ENCODE measurements at places on chromosomes 2 and 18.

- no peak for DNase-seq
These were observed 17.5 kb downstream of the GPR35 start for GRCh38 chr2:240642806-240643092.

GRCh38 chr2:85796046-85796340, 42.2 kb downstream of the ATOH8 start:
- DNase-seq, result no peak

GRCh38 chr2:121333834-121334558, 49.0 kb upstream of the TFCP2L1 start:
- no peak for DNase-seq

DNA sequence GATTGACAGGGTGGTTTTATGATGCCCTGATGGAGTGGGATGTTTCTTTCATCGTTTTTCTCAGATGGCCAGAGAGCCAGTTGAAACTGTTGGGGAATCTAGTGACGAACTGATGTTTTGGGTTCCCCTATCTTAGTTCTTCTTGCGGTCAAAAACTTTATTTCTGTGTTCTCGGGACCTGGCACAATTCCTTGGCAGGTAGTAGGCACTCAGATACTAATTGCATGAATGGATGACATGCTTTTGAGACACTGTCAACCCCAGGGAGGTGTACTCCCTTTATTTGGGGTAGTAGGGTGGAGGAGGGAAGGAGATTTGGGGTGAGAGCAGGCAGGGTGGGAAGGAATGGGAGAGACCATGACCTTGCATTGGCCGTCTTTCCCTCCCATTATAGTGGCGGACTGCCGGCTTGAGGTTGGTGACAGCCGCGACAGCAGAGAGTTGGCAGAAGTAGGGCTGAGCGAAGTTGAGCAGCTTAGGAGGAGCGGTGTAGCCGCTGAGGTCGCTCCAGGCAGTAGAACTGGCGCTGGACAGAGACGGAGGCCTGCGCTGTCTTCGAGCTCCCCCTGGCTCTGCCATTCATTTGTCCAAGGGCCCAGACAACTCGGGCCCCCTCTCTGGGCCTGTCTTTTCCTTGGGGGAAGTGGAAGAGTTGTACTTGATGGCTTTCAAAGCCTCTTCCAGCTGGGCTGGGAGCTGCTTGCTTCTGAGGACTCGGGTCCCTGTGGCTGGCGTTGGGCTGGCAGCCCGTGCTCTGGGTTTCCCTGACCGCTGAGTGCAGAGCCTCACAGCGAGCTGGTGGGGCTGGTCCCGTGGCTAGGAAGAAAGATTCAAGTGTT, 2.6 kb downstream of the TET3 start:
- DNase-seq, result no peak

DNA sequence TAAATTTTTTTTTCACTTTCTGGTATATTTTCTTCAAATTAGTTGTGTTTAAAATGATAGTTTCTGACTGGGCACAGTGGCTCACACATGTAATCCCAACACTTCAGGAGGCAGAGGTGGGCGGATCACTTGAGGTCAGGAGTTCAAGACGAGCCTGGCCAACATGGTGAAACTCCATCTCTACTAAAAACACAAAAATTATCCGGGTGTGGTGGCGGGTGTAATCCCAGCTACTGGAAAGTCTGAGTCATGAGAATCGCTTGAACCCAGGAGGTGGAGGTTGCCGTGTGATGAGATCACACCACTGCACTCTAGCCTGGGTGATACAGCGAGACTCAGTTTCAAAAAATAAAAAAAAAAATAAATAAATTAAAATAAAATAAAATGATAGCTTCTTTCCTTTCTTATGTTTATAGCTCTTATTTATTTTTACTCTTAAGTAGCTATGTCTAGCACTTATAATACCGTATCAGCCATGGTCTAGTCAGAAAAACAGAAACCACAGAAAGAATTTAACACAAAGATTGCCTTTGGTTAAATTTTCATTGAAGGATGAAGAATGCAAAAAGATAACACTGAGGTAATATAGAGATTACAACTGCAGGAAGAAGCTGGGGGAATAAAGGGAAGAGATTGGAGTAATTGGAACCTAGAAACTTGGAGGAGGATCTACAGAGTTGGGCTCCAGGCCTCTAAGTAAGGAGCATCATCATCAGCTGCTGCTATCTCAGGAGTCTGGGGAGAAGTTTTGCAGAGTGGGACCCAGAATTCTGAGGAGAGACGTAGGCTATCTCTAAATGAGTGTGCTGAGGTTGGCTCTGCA, 54.7 kb upstream of the MBOAT2 start:
- DNase-seq, result no peak

DNA sequence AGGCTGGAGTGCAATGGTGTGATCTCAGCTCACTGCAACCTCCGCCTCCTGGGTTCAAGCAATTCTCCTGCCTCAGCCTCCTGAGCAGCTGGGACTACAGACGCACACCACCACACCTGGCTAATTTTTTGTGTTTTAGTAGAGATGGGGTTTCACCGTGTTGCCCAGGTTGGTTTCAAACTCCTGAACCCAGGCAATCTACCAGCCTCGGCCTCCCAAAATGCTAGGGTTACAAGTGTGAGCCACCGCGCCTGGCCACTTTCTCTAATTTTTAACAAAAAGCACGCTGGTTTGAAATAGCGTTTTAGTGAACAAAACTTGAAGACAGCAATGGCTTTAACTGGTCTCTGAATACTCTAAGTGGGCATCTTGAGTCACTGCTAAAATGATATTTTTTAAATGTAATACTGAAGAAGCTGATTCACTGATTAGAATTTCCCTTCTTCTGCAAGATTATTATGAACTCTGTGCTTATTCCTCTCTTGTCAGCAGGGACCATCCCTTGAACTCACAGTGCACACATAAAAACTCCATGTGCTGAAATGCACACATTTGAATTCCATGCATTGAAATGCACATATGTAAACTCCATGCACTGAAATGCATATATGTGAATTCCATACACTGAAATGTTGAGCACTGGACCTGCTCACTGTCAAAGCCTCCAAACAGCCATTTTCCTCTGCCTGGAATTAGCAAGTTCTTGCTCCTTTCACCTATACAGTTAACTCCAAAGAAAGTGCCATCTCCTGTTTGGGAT, 1411.5 kb upstream of the ACVR2A start:
- DNase-seq, result no peak

GRCh38 chr2:227411990-227412350, 24.2 kb upstream of the SCYGR1 start:
- no peak for DNase-seq

GRCh38 chr2:85921659-85922058, 32.9 kb upstream of the ST3GAL5 start:
- DNase-seq, result no peak

DNA sequence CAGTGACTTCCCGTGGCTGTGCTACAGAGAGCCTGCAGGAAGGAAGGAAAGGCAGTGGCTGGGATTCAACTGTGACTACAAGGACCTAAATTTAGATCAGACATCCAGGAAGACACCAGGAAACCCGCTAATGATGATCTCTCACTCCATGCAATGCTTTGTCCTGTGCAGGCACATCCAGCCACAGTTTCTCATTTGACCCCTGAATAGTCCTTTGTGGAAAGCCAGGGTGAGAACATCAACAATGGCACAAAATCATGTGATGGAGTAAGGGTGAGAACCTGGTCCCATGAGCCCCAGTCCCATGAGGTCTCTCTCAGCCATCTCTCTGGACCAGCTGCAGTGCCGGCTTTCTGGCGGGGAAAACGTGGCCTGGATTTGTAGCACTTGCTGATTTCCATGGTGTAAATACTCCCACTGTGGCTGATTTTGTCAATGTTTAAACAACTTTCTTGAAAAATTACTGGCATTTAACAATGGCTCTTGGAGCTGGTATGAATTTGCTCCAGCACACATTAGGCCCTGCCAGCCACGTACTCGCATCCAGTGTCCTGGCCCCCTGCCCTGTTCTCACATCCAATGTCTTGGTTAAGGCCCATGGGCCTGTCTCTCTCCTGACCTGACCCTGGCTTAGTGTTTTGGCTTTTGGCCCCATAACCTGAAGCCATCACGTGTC, 159.0 kb upstream of the HAAO start:
- DNase-seq, result no peak

GRCh38 chr2:195533771-195534642, 123.0 kb upstream of the SLC39A10 start:
- peak; percentile 52 for DNase-seq

DNA sequence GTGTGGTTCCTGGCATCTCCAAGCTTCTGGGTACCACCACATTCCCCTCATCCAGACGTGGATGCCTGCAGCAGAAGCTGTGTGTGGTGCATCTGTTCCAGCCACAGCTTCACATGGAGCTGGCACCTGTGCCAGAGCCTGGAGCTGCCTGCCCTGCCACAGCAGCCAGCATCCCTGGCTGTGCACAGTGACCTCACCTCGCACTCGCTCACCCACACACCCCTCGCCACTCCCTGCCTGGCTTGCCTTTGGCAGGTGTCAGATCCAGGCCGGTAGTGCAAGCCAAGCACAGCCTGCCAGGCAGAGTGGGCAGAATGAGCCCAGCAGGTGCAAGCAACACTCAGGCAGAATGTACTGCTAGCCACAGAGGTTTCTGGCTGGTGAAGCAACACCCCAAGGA, 59.9 kb upstream of the DYNC1I2 start:
- no peak for DNase-seq

- no peak for DNase-seq
These were observed 308.6 kb downstream of the TGIF1 start for GRCh38 chr18:3758531-3758930.

- no peak for DNase-seq
These were observed 1.6 kb upstream of the MARCHF7 start for GRCh38 chr2:159710601-159711180.

- DNase-seq, result no peak
These were observed 42.1 kb upstream of the RFX8 start for GRCh38 chr2:101516823-101517690.

DNA sequence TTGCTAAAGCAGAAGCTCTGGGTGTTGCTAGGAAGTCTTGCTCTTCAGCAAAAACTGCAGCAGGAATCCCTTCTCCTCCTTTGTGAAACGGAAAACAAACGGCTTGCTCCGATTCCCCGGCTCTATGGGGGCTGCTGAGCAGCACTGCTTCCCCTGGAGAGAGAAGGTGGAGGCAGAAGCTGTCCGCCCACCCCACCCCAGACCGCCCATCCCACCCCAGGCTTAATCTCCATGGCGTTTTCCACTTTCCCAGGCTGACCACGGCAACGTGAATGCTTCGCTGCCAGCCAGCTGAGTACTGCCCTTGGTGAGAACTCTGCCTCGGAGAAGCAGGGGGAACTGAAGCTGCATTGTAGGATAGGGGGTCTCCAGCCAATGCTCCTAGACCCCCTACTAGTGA, 139.2 kb downstream of the BCL2 start:
- no peak for DNase-seq

DNA sequence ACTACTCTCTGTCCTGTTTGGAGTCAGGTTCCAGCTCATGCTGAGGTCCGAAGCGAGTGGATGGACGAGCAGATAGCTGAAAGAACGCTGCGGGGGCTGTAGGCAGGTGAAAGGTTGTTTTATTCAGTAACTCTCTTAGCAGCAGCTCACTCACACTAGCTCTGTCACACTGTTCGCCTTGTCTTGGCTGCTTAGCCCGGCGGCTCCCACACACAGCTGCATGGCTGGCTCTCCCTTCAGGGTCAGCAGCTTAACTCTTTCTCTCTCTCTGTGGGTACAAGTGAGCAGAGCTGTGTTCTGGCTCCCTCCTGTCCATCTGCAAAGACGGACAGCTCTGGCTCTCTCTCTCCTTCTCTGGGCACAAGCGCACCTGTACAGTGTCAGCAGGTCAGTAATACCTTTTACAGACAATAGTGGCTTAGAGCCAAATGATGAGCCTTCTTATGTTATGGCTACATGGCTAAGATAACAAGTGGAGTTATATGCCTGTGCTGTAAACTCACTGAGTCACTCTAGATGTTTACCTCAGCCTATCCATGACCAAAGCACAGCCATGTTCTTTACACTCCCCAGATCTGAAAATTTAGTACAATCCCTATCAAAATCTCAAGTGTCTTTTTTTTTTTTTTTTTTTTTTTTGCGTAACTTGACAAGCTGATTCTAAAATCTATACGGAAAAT, 149.3 kb downstream of the GALNT1 start:
- no peak for DNase-seq

DNA sequence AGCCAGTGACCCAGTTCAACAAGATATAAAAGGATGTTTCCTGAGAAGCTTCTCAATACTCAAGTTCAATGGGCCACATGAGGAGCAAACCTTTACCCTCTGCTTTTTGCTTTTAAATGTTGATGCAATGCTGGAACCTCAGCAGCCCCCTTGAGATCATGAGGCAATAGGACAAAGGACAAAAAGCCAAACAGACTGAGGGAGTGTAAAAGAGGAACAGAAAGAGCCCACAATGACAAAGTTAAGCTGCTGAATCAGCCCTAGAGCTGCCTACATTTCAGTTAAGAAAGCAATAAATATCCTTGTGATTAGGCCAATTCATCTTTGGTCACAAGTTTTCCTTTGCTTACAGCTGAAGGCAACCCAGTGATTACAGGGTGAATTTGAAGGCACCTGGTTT, 76.9 kb downstream of the MRO start:
- no peak for DNase-seq

- DNase-seq, result no peak
These were observed 145.0 kb upstream of the DSEL start for GRCh38 chr18:67661555-67661954.

Data from activated CD8-positive, alpha-beta memory T cell treated with anti-CD3 and anti-CD28 coated beads for 4 hours (primary cell).